ENCODE measurements at places on chromosomes 2 and 18.

DNA sequence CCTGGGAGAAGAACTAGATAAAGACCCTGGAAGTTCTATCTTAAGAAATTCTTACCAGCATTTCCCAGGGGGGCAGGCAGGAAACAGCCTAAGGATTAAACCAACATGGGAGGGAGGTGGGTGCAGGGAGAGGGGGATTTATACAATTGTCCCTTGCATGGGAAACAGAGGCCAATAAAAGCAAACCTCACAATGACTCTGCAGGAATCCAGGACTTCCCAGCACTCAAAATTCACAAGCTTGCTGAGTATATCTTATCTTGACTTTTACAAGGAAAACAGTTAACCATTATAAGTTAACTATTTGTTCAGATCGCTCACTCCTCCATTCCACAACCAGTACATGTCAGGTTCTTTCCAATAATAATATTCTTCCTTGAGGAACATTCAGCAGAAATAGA, 241.3 kb downstream of the MREG start:
- no peak for DNase-seq

DNA sequence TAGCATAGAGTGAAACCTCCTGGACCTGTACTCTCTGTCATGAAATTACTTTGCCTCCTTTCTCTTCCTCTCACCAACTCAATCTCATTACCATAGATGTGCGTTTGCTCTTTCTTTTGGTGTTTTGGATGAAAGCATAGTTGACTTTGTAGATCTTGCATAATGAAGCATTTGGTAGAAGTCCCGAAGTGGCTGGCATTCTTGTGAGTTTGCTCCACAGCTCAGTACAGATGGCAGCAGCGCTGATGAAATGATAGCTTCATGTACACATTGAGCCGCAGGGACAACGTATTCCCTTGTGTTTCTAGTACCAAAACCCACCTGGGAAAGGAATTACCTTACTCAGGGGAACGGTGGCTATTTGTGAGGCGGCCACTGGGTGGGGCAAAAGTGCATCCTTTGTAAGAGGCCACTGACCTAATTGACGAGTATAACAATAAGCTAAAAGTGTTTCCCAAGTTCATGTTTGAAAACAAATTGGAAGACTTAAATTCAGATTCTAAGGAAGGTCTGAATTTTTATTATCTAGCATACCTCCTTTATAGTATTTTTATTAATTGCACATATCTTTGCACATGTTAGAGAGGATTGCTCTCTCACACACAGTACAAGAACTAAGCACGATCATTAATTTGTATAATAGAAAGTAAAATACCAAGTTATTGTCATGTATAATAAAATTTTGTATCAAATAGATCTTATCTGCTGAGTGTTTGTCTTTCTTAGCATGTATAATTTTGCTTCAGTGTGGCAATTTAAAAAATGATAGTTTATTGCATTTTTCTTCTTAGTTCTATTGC, 25.4 kb upstream of the CDH7 start:
- no peak for DNase-seq

- no peak for DNase-seq
Observed at GRCh38 chr2:11774600-11774999, 28.2 kb downstream of the LPIN1 start.

- DNase-seq = no peak
Observed at GRCh38 chr2:224608104-224608503, 22.9 kb upstream of the CUL3 start.

DNA sequence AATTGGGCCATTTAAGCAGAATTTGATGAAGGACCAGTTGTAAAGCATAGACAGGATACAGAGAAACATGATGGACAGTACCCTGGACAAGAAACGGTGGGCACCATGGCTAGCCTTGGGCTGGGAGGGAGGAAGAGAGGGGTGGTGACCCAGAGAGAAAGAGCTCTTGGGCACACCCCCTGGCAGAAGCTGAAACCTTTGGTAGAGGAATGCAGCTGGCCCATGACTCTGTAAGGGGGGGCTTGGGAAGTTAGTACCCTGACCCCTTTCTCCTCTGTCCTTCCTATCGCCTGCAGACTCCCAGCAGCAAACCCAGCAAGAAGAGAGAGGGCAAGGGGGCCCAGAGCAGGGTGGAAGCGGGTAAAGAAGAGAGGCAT, 32.6 kb downstream of the MRPL44 start:
- DNase-seq = no peak

DNA sequence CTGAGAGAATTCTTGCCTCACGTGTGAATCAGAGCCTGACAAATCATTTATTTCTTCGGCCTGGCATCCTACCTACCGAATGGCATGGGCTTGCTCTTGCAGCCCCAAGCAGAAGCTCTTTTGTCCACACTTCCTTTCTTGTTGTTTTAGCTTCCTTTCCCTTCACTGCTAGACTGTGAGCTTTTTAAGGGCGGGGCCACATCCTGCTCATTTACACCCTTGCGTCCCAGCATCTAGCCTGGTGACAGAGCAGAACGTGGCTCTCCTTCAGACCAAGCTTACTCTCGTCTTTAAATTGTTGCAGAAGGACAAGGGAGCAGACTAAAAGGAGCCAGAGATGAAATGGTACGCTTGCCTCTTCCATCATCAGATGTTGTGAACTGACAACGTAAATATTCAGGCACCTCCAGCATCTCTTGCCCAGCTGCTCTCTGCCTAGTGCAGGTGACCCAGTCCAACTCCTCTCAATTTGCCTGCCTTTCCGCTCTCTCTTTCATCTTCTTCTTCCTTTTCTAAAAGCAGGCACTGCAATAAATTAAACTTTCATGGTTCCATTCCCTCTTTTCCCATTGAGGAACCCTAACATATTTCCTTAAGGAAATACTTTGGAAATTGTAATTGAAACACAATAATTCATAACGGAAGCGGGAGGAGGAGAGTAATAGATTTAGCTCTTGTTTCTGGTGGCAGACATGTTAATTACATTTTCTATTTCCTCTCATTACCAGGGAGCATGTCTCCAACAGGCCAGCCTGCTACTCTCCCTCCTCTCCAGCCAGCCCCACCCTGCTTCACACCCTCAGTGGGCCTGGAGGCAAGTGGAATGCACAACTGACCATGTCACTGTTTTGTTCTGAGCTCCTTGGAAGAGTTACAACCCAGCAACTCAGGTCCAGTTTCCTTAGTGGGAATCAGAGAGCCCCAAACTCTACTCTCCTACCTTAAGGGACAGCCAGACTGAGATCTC, 228.1 kb upstream of the TRIB2 start:
- DNase-seq = no peak

DNA sequence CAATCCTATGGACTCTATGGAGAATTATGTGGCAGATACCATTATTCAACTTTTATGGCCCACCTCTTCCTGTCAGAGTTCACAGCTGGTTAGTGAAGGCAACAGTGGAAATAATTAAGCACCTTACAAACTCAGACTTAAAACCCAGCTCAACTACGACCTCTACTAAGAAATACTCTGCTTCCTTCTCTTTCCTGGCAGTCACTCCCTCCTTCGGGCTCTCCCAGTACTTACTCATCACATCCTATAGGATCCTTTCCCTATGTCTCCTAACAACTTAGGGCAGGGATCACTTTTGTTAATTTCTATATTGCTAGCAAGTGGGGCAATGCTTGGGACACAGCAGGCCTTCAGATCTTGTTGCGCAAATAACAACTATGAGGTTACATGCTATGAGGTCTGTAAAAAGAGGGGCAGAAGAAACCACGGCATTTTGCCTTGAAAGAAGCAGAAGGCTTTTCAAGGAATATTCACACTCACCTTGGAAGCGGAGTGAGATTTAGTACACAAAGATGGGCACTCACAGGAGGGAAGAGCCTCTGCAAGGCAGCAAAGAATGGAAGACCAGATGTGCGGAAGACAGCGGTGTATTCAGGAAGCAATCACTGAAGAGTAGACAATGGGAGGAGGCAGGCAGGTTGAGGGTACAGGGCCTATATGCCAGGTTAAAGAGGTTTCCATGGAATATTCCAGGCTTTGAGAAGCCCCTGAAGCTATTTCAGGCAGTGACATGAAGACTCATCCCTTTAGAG, 2.1 kb downstream of the STK39 start:
- DNase-seq = no peak

DNA sequence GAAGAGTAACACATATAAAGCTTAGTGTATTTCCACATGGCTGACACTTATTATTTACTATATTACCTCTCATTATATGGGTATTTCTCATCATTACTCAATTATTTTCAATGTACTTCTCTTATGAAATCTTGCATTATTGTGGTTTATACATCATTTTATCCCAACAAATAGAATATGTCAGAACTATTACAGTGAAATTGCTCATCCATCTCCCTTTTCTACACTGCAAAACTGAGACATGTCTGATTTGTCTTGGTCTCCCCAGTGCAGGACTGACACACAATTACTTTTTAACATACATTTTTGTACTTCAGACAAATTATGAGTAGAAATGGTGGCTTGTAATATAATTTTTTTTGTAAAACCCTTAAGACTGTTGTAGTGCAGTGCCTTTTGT, 600.9 kb downstream of the PLCL1 start:
- no peak for DNase-seq

- no peak for DNase-seq
Observed at GRCh38 chr18:2970772-2971659, 41.9 kb downstream of the LPIN2 start.

- DNase-seq = no peak
Observed at GRCh38 chr2:151228847-151229512, 32.7 kb downstream of the RBM43 start.

DNA sequence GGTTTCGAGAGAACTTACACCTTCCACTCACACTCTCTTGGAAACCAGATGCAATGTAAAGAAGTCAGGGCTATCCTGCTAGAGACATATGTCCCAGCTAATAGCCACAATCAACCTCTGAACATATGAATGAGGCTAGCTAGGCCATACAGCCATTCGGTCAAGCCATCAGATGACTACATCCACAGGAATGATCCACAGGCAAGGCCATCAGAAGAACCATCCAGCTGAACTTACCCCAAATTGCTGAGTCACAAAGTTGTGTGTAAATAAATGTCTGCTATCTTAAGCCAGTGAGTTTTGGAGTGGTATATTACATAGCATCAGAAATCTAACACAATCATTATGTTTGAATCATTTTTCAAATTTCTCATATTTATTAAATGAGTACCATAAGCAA, 5.2 kb upstream of the SPAST start:
- DNase-seq = no peak

DNA sequence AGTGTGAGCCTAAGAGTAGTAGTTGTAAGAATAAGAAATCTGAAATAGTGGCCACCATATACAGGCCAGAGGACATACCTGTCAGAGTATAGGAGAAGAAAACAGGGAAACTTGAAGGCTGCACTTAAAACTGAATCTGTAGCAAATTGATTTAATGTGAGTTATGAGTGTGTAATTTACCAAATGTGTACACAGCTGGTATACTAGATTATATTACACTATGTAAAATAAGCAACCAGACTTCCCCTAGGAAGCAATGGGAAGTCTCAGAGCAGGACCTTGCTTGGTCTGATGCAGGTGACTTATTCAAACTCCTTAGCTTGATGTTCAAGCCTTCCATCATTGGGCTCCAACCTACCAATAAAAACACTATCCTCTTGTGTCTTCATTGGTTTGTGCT, 17.3 kb upstream of the EPC2 start:
- no peak for DNase-seq

GRCh38 chr2:230578106-230578505, 134.5 kb upstream of the CAB39 start:
- DNase-seq = no peak

DNA sequence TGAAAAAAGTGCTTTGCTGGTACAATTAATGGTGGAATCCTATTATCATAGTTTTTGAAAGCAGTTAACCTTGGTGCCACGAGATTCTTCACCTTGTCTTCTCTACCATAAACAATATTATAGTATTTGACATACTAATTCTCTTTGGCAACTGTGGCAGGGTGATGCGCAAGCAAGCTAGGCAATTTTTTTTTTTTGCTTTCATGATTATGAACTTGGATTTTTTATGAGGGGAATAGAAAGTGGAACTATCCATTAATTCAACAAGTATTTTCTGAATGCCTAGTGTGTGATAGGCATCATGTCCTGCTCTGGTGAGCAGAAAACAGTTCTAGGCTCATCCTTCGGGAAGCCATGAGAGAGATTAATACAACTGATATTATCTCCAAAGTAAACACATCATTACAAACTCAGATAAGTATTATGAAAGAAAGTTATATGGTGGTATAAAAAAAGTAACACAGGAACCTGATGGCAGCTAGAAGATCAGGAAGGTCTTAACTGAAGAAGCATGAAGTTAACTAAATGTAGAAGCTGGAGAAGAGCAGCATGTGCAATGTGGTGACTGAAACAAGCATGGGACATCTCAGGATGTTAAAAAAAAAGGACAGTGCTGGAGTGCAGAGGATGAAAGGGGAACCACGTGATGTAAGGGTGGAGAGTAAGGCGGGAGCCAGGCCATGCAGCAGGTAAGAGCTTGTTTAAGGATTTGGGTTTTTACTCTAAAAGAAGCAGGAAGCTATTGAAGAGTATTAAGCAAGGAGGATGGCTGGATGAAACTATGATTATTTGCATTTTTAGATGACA, 113.7 kb downstream of the ZEB2 start:
- DNase-seq = no peak

DNA sequence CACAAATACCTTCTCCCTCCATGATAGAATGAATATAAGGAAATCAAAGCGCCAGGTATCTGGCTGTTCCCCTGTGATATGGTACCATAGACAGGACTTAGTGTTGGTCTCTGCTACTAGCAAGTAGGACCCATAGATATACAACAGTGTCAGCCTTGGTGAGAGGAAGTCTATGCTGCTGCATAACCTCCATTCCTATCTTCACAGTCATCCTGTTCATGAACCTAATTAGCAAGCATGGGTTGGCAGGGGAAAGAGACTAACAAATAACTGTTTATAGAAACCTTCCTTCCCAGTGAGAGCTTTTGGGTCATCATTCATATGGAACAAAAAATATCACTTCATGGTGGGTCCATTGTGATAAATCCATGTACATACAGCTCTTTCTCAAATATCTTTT, 188.9 kb upstream of the FAM98A start:
- DNase-seq = no peak

DNA sequence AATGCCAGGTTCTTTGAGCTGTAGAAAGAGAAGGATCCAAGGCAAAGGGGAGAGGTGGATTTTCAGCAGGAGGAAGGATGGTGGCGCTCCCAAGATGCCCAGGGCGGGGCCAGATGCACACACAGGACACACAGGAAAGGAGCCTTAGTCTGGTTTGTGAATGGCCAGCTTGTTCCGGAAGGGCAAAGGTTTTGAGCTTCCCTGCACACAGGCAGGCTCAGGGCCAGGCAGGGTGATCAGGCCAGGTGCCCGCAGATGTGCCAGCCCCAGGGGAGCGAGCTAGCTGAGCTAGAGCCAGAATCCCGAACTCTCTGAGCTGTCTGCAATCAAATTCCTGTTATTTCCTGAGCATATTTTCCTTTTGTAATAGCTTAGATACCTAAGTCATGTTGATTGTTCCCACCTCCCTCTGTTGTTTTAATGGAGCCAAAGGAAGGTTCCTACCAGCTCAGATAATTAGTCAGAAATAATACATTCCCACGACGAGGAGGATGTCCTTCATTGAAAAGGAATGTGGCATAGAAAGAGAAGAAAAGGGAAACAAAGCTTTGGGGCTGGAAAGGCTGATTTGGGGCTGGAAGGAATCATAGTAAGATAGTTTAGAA, 13.7 kb upstream of the OTOF start:
- no peak for DNase-seq

GRCh38 chr2:160345071-160345764, 145.1 kb upstream of the ITGB6 start:
- DNase-seq = no peak
